ENCODE measurements at places on chromosomes 3 and 15.

DNA sequence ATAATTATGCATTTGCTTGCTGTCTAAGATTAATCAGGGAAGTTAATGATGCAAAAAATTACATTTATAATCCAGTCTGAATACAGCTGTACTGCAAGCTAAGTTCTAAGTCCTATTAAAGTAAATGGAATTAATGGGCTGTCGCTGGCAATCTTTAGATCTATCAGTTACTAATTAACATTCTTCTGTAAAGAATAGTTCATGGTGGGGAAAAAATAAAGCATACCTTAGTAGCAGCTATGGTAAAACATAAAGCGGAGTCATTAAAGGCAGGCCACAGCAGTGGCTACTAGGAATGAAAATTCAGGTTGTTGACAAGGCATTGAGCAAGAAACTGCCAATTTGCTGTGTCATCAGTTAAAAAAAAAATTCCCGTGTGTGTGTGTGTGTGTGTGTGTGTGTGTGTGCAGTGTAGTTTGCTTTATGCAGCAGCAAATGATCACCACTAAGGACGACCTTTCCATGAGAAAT, 129.8 kb downstream of the ZNF385D start:
- peak; percentile 36 for DNase-seq

- DNase-seq, result no peak
Measured at GRCh38 chr15:61668444-61668843, 391.8 kb downstream of the VPS13C start.

GRCh38 chr3:119492128-119492527, 6.2 kb upstream of the TIMMDC1 start:
- no peak for DNase-seq

GRCh38 chr3:109098079-109098644, 19.8 kb downstream of the MORC1 start:
- DNase-seq, result no peak

DNA sequence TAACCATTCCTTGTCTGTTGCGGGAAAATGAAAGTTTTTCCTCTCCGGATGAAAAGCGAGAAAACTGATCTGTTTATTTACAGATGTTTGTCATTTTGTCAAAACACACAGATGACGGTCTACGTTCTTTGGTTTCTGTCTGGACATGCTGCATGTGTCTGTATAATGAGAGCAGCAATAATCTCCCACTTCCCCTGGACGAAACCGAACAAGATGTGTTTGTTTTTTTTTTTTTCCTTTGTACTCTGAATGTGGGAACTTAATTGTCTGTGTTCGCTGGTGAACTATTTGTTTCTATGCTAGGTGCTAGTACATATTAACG, 33.6 kb downstream of the PTPRG start:
- DNase-seq, result no peak

DNA sequence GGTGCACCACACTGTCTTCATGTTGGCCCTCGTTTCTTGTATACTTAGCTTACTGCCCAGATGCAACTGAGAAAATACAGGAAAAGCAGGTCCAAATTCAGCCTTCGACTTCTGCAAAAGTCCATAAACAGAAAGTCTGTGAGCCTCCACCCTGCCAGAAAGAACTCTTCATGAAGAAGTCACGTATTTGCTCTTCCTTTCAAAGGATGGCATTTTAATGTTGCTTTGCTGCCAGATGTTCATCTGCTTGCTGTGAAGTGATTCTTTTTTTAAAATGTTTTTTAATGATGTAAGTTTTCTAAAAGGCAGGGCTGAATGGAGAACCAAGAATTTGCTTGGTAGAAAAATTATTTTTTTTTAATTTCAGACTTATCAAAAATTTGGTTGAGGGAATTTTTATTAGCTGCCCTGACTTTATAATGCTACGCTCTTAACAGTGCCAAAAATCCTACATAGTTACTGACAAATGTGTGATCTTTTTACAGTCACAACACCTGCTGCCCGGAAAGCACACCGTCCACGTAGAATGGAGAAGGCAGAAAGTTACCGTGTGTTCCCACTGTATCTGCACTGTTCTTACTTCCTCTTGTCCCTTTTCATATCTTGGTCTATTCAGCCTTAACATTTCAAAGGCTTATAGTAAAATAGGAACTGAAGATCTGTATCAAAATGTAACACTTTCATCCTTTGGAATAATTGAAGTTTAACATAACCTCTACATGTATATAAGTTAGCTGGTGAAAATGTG, 136.3 kb downstream of the LRRC28 start:
- no peak for DNase-seq

DNA sequence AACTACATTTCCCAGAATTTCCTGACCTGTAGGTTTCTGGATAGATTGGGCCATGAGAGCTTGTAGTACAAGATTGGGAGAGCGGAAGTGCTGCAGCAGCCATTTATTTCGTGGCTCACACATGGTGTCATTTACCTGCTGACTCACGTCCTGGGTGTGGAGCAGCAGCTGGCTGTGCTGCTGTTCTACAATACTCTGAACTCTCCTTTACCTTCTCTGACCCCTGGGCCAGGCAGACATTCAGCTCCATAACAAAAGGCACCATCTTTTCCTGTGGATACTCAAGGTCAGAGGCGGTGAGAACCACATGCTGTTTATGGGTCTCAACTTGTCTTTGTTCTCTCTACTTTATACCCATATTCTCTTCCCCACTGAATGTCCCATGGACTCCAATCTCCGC, 490.2 kb downstream of the IGSF11 start:
- DNase-seq, result no peak

DNA sequence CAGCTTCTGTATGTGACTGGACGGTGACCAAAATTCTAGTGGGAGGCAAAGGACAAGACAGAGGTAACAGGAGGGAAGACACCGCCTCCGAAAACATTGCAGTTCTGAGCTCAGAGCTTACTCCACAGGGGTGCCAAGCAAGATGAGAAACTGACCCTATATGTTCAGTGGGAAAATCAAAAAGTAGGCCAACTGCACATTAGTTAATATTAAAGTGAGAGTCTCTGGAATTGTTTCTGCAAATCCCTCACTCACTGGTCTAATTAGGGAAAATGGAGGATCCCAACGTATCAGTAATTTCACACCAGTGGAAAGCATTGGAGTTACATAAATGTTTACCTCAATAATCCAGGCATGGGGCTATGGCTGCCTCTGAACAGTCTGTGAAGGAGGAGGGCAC, 313.3 kb upstream of the KCNH8 start:
- DNase-seq, result no peak

DNA sequence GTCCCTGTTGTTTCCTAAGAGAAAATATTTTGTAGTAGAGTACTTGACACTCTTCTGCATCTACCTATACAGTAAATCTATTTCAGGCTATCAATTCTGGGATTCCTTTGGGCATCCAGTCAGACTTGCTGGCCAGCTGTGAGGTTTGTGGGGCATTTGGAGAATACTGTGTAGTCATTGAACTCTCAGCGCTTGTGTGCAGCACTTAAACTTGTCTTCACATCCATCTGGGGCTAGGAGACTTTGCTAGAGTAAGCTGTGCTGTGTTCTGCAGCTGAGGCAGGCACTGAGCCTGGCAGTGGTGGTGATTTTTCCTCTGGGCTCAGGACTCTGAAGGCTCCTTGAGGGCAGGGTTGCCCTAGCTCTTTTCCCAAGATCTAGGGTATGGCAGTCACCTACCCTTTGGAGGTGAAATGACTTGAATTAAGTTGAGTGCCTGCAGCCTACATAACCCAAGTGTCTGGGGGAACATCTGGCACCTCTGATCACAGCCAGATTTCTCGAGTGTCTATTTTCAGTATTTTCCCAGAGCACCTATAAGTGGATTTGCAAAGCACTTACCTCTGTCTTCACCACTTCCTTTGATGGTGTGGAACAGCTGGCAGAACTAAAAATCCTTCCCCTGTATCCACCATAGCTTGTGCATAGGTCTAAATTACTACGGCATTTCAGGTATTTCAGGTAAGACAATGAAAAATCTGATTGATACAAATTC, 19.3 kb downstream of the CLSTN2 start:
- DNase-seq, result no peak

- DNase-seq, result no peak
Measured at GRCh38 chr3:54527953-54528352, 399.9 kb downstream of the LRTM1 start.

GRCh38 chr3:43215663-43216275, 70.6 kb upstream of the SNRK start:
- no peak for DNase-seq

GRCh38 chr15:50353251-50353974, 1.6 kb downstream of the GABPB1 start:
- DNase-seq, result peak; percentile 83
